ENCODE measurements at places on chromosomes 12 and 14.

DNA sequence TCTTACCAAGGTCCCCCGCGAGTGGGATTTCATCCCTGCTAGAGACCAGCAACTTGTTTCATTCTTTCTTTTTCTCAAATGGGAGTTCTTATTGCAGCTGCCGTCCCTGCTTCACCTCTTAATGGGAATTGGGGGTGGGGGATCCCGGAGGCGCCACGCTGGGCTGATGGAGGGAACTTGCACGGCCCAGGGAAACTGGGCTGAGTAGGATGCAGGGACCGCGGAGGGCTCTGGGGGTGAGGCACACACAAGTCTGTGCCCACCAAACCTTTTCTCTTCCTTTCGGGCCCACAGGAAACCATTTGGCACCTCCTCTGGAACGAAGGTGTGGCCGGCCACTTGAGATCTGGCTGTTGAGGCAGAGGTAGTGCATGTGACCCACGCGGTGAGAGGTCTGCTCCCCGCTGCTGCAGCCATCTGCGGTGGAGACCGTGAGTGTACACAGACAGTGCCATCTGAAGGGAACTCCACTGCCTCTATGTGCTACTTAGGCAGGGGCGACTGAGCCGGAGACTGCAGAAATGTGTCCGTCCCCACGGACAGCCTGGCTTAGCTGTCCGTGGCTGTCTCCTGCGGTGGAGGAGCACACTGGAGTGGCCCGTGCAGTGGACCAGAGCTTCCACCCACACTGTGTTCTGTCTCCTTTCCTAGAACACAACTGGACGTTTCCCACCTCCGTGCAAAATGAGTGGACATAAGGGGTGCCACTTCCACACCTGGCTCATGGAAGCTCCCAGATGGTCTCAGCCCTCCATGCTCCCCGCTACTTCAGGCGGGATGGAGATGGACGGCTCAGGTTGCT, 42.1 kb upstream of the TESC start:
- DNase-seq = no peak

GRCh38 chr14:29222671-29223268, 456.2 kb downstream of the FOXG1 start:
- DNase-seq = no peak

DNA sequence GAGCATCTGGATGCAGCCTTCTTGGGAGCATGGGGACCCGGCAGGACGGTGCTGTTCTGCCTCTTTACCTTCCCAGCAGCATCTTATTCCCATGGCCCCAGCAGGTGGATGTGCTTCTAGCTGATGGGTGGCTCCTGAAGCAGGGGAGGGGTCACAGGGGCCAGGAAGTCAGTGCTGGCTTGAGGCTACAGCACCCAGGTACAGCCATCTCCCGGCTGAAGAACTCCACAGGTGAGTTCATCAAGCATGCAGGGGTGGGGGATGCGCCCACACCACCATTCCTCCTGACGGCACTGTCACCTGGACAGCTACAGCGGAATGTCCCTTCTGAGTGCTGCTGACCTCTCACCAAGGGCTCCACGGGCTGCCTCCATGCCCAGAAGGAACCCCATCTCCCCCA, 57.3 kb downstream of the BCL11B start:
- no peak for DNase-seq

GRCh38 chr14:50922803-50923202, 21.5 kb downstream of the PYGL start:
- no peak for DNase-seq

DNA sequence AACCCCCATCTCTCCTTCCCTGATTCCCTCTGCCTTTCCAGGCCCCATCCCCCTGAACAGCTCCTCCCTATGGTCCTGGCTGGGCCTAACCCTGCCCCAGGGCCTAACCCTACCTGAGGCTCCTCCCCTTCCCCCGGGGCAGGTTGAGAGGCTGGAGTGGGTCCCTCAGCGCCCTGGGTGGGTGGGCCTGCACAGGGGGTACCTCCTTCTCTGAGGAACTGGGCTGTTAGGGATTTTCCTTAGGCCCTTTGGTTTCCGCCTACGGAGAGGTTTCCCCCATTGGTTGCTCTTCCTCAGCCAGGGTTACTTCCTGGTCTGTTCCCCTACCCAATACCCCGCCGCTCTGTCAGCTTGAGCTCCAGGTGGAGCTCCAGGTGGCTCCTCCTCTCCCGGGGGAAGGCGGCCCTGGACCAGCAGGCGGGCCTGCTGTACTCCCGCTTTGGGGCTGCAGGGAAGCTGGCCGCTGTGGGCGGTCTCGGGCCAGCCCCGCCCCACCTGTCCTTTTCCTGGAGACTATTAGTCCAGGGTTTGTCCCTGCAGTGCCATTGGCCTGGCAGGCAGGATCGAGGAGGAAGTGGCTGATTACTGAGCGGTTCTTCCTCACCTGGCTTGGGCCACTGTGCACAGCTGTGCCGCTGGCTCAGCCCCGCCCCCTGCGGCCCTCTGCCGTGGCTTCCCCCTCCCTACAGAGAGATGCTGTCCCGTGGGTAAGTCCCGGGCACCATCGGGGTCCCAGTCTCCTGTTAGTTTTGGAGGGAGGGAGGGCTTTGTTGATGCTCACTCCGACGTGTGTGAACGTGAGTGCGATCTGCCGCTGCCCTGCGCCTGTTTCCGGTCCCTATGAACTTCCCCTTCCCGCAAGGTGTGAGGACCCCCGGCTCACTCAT, 2.5 kb downstream of the C12orf57 start:
- DNase-seq = peak; percentile 63

GRCh38 chr12:106732890-106733289, 41.6 kb upstream of the RIC8B start:
- DNase-seq = no peak

GRCh38 chr12:85713373-85713772, 122.8 kb downstream of the RASSF9 start:
- no peak for DNase-seq

DNA sequence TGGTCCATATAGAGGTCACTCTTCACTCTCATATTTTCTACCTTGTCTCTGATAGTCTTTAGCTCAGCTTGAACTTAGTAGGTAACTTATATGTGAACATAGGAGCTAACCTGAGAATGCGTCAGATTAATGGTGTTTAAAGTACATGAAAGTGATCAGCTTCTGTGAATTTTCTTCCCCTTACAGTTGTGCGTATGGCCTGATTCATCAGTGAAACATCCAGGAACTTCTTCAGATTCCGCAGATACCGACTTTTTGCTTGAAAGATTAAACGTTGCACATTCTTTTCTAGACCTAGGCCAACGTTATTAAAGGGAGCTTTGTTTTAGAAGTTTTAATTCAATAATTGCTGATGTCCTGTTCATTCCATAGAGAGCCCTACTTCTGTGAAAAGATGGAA, 1945.1 kb upstream of the SEL1L start:
- DNase-seq = no peak

DNA sequence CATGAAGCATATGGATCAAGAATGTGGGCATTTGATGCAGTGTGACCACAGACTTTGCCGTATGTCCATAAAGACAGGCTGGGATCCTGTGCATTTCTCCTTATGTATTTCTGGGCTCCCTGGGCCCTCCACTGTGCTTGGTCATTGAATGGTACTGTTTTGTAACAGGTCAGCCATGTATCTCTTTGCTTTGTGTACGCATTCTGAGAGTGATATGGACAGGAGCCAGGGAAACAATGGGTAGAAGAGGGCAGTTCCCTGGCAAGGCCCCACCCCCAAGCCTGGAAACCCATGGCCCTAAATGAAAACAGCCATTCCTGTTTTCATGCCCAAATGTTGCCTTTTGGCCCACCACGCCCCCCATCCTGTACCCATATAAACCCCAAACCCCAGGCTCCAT, 15.2 kb upstream of the FBXO34 start:
- DNase-seq = no peak

DNA sequence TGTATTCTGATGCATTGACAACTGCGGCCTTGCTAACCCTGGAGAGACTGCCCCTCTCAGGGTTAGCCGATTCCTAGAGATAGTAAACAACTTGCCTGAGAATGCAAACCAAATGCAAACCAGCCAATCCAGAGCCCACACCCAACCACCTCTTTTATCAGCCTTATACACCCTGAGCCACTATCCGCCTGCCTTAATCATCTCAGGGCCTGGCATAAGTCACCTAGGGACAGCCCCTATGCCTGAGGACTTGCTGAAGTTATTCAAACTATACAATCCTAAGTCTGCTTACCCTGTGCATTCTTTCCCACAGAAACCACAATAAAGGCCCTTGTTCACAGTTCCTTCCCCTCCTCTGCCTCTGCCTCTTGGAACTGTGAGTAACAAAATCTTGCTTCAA, 177.2 kb downstream of the KCNA5 start:
- DNase-seq = no peak

GRCh38 chr14:21093018-21093417, 5.4 kb downstream of the ZNF219 start:
- DNase-seq = no peak

DNA sequence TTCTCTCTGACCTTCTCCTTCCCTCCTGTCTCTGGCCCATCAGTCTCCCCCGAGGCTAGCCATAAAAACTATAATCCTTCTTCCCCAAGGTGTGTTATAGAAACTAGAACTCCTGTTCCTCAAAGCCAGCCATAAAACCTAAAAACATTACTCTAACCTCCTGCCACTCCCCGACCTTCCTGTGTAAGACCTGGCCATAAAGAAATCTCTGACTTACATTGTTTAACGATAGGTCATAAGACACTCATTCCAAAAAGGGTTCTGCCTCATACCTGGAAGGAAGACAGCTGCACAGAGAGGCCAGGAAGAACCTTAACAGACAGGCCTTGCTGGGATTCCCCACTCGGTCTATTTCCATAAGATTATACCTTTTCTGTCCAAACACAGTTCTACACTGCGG, 70.9 kb upstream of the EEA1 start:
- DNase-seq = no peak

- DNase-seq = no peak
These were observed 44.9 kb downstream of the DDX11 start for GRCh38 chr12:31118347-31119191.

- DNase-seq = no peak
These were observed 5.0 kb downstream of the CACNB3 start for GRCh38 chr12:48823281-48823680.

- no peak for DNase-seq
These were observed 2.5 kb downstream of the TAMALIN start for GRCh38 chr12:52009081-52009751.

GRCh38 chr14:95817271-95817670, 59.4 kb upstream of the TUNAR start:
- DNase-seq = no peak

- no peak for DNase-seq
These were observed 10.4 kb upstream of the MED13L start for GRCh38 chr12:116287842-116288301.

DNA sequence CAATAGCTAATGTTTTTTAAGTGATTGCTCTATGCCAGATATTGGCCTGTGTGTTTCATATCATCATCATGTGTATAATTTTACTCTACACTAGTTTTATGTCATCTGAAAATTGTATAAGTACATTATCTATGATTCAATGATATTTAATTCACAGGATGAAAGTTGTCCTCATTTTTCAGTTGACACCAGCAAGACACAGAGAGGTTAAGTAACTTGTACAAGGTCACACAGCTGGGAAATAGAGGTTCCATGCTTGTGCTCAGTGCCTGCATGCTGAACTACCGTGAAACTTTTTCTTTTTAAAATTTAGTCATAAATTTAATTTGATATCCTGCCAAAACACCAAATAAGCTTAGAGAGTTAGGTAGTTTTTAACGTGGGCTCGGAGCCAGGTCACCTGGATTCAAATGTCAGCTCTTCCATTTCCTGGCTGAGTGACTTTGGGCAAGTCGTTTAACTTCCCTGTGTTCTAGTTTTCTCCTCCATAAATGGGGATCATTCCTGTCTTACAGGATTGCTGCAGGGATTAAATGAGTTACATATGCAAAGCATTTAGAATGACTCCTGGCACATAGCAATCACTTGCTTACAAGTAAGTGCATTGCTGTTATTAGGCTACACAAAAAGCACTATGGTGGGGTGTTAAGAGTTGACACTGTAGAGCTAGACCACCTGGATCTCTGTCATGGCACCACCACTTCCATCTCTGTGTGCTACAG, 183.9 kb downstream of the ETV6 start:
- DNase-seq = no peak

GRCh38 chr12:25997201-25997963, 38.9 kb downstream of the RASSF8 start:
- DNase-seq = no peak

DNA sequence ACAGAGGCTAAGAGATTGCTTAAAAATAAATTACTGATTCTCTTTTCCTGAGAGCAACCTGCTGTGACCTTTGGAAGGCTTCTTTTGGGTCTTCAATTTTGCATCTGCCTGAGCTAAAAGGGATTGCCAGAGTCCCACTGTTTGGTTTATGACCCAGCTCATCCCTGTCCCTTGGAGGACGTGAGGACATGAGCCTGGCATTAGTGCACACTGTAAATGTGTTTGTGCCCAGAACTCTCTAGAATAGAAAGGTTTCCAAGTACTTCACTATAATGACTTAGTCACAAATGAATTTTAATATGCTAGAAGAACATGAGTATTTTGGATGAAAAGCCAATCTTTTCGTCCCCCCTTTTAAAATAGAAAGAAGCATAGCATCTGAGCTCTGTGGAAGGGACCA, 47.1 kb upstream of the CDKN3 start:
- DNase-seq = no peak

- DNase-seq = no peak
These were observed 886.7 kb downstream of the NRXN3 start for GRCh38 chr14:79056879-79057278.

GRCh38 chr14:99731547-99732435, 47.7 kb downstream of the CYP46A1 start:
- no peak for DNase-seq

DNA sequence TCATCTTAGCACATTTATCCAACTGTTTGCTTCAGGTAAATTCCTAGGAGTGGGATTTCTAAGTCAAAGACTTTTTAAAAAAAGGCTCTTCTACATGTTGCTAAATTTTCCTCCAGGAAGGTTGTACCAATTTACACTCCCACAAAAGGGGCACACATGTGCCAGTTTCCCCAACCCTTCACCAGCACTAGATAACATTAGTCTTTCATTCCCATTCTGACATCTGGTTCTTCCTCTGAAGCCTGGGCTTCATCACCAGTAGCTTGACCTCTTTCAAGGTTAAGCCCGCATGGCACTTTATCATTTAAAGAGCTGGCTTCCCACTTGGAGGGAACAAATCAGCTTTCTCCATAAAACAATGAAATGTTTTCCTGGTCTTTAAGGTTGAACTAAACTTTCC, 168.4 kb downstream of the MYRFL start:
- no peak for DNase-seq

DNA sequence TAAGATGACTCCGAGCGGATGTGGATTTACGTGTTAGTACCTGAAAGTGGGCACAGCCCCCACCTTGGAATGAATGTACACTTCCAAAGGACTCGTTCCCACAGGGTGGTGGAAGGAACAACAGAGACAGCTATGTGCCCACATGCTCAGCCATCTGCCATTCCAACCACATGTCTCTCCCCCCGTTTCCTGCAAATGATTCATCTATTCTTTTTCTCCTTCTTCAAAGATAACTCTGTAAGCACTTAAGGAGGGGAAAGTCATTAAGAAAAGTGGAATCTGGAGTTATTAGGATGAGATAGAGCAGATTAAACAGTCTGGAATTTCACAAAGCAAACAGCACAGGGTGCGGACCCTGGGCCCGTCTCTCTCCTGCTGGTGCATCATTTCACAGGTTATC, 18.5 kb upstream of the DUSP6 start:
- no peak for DNase-seq

GRCh38 chr12:6507102-6507998, 13.4 kb downstream of the NCAPD2 start:
- no peak for DNase-seq

GRCh38 chr12:77685112-77685511, 145.6 kb upstream of the NAV3 start:
- no peak for DNase-seq

GRCh38 chr14:83071888-83072501, 1538.3 kb upstream of the SEL1L start:
- no peak for DNase-seq

GRCh38 chr12:128817111-128818015, 6.4 kb downstream of the SLC15A4 start:
- no peak for DNase-seq

Data from activated T-helper 1 cell treated with anti-CD3 and anti-CD28 coated beads, Interleukin-12 subunit alpha, Interleukin-12 subunit beta, Interleukin-2, Interleukin-4 antibody, amounts not matched to agents 30 ng/mL and 10 ng/mL and 1 ng/mL, durations not matched to agents 14 hours and 24 hours and 36 hours (primary cell).